ENCODE measurements at places on chromosomes 2 and 18.

DNA sequence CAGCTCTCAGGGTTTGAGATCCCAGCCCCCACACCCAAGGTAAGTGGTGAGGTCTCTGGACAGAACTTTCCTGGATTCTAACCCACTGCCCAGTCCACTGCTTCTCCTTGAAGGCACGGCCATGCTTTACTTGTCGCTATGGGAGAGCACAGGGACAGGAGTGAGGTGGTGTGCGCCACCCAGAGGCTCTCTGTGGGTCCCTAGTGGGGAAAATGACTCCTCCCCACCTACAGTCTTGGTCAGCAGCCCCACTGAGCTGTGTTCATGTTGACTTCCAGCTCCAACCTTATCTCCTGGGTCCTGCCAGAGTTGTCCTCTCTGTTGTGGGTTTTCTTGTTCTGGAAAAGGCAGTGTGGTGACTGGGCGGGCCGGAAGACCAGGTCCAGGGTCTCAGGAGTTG lies 11.1 kb downstream of the TET3 start:
- no peak for DNase-seq

- no peak for DNase-seq
These were observed 61.6 kb downstream of the TTC21B start for GRCh38 chr2:165891943-165892342.

- DNase-seq, result no peak
These were observed 28.0 kb upstream of the LTBP1 start for GRCh38 chr2:32918774-32919173.

- DNase-seq, result no peak
These were observed 364.8 kb upstream of the MEIS1 start for GRCh38 chr2:66069937-66070720.

GRCh38 chr2:15823459-15824396 lies 116.6 kb upstream of the MYCN start:
- DNase-seq, result no peak

GRCh38 chr2:150475479-150476250 lies 11.8 kb downstream of the RND3 start:
- no peak for DNase-seq

- no peak for DNase-seq
These were observed 17.8 kb upstream of the TMEM18 start for GRCh38 chr2:694906-695510.

Measured in activated T-helper 1 cell treated with anti-CD3 and anti-CD28 coated beads, Interleukin-2, amount 50 U/mL, for 16 hours (primary cell).